ENCODE measurements at places on chromosomes 7 and 10.

DNA sequence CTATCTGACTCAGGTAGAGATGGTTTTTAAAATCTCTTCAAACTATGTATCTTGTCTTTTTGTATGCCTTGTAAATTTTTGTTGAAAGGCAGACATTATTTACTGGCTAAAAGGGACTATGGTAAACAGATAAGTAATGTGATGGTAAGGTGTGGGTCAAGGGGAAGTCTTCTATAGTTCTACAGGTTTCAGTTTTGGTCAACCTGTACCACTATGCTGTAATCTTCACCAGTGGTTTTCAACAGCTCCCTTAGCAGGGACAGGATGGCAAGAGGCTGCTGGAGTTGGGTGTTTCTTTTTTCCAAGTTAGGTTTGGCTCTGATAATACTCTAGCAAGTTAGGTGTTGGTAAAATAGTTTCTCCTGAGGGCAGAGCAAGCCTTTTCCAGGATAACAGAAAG, 32.7 kb upstream of the FZD8 start:
- DNase-seq: no peak

GRCh38 chr10:71860243-71861029, 9.4 kb upstream of the PSAP start:
- DNase-seq: peak; percentile 93

- DNase-seq: no peak
Observed at GRCh38 chr7:24018331-24018730, 265.7 kb upstream of the NPY start.

- no peak for DNase-seq
Observed at GRCh38 chr7:130433301-130433700, 7.5 kb downstream of the CEP41 start.

- DNase-seq: no peak
Observed at GRCh38 chr7:31778296-31778695, 91.3 kb downstream of the PPP1R17 start.

GRCh38 chr7:30931929-30932540, 20.4 kb downstream of the AQP1 start:
- DNase-seq: no peak

- DNase-seq: no peak
Observed at GRCh38 chr10:19719284-19719683, 96.9 kb upstream of the PLXDC2 start.

GRCh38 chr7:88216276-88216675, 3.6 kb downstream of the SRI start:
- no peak for DNase-seq

DNA sequence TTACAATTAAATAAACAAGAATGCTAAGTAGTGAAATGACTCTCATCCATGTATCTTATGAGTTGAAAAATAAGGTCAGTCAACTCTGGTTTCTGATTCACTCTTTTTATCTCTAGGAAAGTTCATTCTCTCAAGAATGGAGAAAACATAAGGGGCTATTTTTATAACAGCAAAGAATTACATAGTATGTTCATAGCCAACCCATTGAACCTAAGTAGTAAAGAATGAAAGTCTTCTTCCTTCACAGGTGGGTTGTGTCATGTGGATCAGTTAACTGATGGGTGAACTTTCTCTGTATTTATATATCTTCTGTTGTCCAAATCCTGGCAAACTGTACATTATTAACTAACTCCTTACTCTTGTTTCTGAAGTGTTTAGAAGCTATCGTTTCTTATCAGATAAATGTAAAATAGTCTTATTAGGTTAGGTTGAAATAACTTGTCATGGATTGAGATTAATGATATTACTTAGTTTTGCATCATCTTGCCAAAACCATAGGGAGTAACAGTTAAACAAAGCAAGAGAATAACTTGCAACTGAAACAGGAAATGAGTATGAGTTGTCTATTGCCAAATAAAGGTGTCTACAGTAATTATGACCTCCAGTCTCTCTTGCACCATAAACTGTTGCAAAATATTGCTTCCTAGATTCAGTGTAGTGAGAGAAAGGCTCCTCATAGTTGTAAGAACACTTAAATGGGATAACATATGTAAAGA, 86.8 kb downstream of the ANKRD7 start:
- DNase-seq: peak; percentile 14

GRCh38 chr7:2886391-2886790, 42.3 kb upstream of the GNA12 start:
- no peak for DNase-seq

GRCh38 chr7:69967689-69968450, 369.6 kb downstream of the AUTS2 start:
- DNase-seq: no peak

DNA sequence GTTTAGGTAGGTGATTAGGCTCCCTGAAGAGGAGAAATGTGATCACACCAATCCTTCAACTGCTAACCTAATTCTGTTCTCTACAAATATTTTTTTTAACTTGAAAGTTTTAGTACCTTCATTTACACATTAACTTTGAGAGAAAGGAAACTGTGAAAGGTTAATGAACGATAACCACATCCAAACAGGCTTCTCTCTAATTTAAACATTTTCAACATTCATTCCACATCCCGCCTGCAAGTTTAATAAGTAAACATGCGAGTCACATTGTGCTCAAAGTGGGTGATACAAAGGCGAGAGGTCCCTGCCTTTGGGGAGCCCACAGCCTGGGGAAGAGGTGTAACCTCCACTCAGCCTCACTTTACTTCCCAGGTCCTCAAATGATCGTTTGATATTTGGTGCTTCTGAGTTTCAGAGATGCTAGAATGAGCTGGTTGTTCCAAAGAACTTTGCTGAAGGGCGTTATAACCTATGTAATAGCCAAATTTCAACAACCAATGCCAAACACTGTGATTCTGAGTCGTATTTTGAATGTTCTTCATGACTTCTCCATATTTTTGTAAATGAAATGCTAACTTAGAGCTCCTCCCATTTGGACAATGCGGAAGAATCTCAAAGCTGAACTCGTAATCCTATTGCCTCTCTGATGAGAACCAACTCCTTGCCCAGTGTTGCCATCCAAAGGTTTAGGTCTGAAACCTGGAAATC, 47.5 kb downstream of the DENND2A start:
- no peak for DNase-seq

DNA sequence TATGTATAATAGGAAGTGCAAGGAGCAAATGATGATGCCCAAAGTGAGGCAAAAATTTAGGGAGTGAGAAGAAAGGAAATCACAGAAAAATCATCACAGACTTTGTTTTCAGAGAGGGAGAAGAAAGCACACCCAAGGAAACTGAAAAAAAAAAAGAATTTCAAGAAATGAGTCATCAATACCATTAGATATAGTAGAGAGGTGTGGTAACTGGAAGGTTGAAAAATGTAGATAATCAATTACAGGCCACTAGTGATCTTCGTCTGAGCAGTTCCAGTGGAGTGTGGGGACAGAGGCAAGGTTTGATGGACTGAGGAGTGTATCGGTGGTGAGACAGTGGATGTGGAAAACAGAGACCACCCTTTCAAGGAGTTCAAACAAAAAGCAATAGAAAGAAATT, 31.7 kb downstream of the ASB4 start:
- DNase-seq: no peak

- no peak for DNase-seq
Observed at GRCh38 chr7:132650498-132650897, 74.2 kb upstream of the PLXNA4 start.

DNA sequence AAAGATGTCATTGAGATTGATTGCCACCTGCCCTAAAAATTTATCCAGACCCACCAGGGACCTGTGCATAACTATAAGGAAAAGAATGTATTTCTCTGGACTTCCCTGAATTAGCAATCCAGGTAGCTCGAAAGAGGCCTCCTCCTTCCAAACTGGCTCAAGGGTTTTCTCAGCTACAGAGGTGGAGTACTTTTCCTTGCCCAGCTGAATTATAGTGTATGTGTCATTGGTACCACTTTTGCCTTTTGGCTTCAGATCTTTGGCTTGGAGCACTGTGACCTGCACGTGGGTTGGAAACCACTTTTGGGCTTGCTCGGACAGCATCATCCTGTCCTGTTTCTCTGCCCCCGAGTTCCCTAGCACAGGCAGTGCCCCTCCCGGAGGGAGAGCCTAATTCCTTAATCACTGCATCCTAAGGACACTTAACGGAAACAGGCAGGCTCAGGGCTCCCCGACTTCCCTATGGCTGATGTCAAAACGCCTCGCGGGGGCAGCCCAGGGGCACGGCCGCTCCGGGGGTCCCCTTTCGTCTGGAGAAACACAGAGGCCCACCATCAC, 825 bp downstream of the RAB11FIP2 start:
- peak; percentile 46 for DNase-seq

GRCh38 chr10:27242473-27242950, 1.9 kb upstream of the ACBD5 start:
- DNase-seq: no peak

- DNase-seq: peak; percentile 6
Observed at GRCh38 chr10:98299341-98299740, 31.3 kb upstream of the LOXL4 start.

DNA sequence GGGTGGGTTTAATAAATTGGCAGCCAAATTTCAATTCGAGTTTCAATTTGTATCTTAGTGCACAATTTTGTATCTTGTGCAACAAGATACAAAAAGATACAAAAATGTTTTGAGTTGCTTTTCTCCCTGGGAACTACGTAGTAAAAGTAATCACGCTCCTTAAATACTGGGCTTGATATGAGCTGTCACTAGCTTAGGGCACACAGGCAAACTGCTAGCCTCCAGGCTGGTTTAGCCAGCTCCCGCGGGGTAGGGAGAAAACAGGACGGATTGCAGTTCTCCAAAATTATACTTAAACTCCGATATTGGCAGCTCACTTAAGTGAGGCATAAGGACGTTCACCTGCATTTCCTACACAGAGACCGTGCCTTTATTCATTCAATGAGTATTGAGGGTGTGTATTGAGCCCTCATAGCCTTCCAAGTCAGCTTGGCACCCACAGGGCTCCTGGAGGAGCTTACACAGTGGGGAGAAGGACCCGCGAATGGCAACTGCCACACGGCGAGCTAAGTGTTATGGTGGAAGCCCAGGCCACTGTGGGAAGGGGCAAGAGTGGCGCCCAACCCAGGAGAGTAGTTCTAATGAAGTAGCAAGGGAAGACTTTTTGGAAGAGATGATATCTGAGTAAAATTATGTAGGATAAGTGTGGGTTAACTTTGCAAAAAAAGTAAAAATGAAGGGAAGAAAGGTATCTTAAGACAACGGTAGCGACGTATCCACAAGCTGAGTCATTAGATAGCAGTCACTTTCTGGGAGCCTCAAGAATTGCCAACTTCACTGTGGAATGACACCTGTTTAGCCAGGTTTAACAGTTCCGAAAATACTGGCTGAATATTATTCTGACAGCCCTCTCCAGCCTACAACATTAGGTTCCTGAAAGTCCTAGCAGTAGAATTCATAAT, 1.6 kb upstream of the EPC1 start:
- DNase-seq: no peak

GRCh38 chr10:51302316-51302715, 228.0 kb downstream of the PRKG1 start:
- no peak for DNase-seq

DNA sequence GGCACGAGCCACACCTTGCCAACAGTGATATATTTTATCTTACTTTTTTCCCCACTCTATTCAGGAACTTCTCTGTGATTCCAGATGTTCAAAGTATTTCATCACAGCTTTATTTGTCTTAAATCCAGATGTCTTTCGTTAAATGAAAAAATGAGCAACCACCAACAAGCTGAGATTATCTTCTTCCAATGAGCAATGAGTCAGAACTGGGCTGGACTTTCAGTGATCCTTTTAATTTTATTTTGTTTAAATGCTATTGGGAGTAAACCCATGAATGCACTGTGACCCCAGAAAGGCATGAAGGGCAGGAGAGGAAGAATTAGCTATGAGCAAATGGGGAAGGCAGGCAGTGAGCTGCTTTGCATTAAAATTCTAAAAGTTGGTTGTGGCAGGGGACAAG, 77.6 kb upstream of the IMMP2L start:
- no peak for DNase-seq

GRCh38 chr10:11861341-11861740, 38.2 kb downstream of the PROSER2 start:
- no peak for DNase-seq

DNA sequence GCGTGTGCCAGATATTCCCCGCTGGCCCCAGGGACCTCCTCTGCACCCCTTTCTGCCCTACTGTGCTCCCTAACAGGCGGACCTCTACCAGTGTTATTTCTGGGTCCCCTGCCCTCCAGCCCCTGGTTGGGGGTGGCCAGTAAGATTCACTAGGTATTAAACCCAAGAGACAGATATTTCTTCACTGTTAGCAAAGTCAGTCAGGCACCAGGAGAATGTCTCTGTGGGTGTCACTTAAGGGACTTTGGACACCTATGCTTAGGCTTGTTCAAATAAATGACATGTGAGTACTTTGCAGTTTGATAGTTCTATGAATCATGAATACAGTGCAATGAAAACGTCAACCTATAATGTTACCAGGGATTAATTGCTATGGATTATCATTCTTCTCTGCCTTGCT, 234.3 kb upstream of the IGFBP3 start:
- DNase-seq: no peak

- DNase-seq: no peak
Observed at GRCh38 chr10:964321-964987, 23.8 kb upstream of the GTPBP4 start.

GRCh38 chr7:118153551-118154177, 30.3 kb upstream of the LSM8 start:
- DNase-seq: peak; percentile 76

DNA sequence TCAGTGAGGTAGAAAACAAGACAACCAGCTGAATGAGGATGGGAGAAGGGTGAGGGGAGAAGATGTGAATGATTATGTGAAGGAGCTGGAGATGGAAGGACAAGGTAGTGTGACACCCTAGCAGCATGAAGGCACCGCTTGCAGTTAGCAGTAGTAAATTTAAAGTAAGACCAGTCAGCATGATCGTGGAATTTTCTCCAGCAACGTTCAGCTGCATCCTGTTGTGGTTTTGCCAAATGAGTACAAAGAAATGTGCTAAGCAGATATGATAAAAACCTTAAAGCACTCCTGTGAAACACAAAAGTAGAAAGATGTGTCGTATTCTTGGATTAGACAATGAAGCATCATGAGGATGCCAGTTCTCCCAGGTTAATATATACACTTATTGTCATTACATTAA, 34.1 kb upstream of the IFRD1 start:
- no peak for DNase-seq

GRCh38 chr7:49717547-49717946, 55.9 kb upstream of the VWC2 start:
- no peak for DNase-seq

DNA sequence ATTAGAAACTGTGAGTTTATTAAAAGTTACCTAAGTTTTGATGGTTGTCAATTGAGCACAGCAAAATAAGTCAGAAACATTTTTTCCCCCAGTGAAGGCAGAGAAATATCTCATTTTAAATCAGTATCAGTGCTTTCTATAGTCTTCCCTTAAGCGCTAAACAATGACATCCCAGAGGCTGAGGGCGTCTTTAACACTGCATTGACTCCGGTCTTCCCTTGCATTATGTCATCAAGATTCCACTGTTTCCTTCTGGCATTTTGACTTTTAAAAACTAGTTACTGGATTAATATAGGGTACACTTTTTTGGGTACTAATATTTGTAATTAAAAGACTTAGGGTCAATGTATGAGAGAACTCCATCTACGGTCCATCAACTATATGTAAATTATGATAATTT, 3.9 kb downstream of the GLUD1 start:
- no peak for DNase-seq
